ENCODE measurements at places on chromosomes 12 and 14. TPM values are rescaled to one million over a fixed set of nuclear protein-coding genes. Genes with fewer than 3 reads are reported as not detected.

BCL2L2 gene
- total RNA-seq: 20.8 TPM

GRCh38 chr14:59181791-59182190, 6.7 kb upstream of the DAAM1 start:
- no peak for DNase-seq

- DNase-seq: no peak
Observed at GRCh38 chr12:132354211-132354981, 25.0 kb upstream of the GALNT9 start.

DNA sequence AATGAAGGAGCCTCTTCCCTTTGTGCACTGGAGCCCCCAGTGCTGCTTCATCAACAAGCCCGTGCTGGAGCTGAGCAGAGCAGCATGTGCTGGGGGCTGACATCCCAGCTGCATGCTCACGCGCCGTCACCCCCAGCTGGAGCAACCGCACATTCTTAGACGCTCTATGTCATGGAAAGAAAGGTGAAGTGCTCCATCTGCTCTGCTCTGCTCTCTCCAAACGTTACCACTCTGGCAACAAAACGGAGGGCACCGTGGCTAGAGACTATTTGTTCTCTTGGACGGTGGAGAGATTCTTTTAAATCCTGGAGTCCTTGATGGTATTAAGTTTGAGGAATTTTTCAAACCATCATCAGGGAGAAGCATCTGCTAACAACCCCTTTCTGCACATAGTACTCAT, 208.4 kb downstream of the C12orf75 start:
- no peak for DNase-seq

- peak; percentile 13 for DNase-seq
Observed at GRCh38 chr14:36683083-36683724, 21.5 kb downstream of the PAX9 start.

DNA sequence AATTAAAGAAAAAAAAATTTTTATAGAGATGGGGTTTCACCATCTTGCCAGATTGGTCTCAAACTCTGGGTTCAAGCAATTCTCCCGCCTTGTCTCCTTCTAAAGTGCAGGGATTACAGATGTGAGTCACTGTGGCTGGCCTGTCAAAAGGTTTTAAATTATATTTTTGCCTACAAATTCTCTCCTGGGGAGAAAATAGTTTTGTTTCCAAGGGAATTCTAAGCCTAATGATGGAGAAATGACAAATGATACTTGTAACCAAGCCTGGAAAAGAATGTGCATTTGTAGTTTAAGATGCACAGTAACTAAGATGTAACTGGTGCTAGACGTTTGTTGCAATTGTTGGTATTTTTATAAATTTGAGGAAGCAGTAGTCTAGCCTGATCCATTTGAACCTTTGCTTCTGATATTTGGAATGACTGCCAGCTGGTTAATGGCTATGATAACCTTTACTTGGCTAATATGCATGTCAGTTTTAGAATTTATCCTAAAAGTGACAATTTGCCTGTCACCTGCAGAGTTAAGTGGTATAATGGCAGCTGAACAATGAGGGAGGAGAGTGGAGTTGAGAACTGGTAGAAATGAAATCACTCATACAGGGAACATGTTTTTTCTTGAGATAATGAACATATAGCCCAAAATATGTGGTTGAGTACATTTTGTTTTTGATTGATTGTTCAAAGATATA, 148.0 kb downstream of the FUT8 start:
- no peak for DNase-seq

DNA sequence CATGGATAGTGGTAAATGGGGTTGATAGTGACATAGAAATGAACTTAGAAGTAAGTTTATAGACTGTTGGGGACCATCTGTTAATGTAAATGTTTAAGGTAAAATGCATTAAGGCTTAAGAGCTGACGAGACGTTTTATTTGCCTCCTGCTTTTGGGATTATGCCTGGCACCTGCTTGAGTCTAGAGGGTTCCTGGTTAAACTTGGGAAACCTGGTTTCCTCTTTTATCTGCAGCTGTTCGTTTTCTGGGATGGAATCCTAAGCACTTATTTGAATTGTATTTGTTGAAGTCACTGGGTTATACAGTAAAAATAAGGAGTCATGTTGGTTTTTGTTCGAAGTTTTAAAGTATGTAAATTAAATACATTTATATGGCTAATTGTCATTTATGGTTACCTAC, 914.7 kb downstream of the NRXN3 start:
- DNase-seq: no peak

- DNase-seq: no peak
Observed at GRCh38 chr12:81389550-81390099, 311.7 kb downstream of the ACSS3 start.

All from hepatocyte (in vitro differentiated cells).